ENCODE measurements at places on chromosomes 16 and 17.
A peak's percentile ranks its signal among the peaks of the same experiment; 100 is the strongest.

DNA sequence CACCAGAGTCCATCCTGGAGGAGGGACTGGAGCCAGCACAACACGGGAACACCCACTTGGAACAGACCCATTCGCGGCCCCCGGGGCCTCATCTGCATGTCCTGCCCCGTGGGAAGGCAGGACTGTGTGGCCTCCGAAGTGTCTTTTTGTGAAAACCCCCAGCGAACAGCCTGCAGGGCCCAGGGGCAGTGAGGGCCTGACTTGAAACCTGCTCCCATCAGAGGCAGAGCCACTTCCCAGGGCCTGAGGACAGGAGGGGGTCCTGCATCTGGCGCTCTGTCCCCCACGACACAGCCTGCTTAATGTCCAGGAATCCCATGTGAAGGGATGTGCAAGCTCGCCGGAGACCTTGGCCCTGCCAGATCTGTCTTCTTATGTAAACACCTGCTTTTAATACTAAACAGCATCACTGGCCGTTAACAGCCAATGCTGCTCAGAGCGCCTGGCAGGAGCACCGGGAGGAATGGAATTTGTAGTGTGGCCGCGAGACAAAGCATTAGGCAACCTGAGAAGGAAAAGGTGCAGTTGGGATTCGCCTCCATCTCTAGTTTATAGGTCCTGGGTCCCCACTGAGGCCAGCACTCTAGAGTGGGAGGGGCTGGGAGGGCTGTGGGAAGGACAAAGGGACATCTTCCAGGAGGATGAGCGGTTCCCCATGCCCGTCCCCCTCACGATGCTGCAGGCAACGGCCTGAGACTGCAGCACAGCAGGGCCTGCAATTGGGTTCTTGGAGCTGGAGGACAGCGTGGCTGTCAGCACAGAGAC lies 9.6 kb upstream of the EVPL start:
- DNase-seq = no peak

GRCh38 chr16:54282202-54282927 lies 4.2 kb downstream of the IRX3 start:
- DNase-seq = peak; percentile 79

DNA sequence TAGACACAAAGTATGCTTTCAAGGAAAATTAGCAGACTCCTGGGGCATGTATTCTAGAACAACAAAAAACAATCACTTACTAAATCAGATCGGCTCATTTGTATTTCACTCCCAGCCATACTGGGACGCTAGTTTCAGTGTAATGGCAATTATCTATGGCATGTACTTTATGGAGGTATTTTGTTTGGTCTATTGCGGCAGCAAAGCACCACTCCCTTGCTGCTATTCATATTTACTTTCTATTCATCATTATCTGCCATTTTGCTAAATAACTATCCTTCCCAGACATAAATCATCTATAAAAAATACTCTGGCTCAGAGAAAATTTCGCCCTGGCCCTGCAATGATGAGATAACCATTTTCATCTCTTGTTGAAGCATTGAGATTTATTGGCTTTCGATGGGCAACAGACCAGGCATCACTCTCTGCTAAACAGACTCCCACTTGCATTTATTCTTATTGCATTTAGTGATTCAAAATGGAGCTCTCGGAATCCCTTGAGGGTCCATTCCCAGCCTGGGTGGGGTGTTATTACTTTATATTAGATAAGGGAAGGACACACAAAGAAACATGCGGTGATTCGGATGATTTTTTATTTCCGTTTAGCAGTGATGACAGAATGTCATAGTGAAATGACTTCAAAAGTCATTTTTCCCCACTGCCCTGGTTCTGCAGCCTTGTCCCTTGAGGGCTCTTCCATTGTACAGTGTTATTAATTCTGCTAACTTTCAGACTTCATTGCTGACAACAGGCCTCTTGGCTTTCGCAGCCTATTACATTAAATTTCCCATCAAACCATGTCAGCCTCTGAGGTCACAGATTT lies 225.8 kb downstream of the IRX3 start:
- DNase-seq = no peak

- DNase-seq = peak; percentile 54
Observed at GRCh38 chr16:30349675-30350074, 5.4 kb downstream of the CD2BP2 start.

DNA sequence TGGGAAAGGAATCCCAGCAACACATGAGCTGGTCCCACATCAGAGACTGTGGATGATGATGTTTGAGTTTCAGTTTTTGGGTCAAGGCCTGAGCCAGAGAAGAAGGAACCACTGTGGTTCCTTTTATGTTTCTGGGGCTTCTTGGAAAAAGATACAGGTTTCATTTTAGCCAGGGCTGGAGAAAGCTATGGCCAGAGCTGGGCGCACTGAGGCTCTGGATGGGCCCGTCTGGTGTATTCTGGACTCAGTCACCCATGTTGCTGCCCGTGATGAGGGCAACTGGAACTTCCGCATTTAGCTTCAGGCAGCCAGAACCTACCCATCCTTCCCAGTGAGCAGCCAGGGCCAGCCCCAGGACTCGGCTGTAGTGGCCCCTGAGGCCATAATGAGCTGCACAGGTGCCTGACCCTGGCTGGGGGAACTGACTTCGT lies 15.0 kb upstream of the PITPNA start:
- no peak for DNase-seq

DNA sequence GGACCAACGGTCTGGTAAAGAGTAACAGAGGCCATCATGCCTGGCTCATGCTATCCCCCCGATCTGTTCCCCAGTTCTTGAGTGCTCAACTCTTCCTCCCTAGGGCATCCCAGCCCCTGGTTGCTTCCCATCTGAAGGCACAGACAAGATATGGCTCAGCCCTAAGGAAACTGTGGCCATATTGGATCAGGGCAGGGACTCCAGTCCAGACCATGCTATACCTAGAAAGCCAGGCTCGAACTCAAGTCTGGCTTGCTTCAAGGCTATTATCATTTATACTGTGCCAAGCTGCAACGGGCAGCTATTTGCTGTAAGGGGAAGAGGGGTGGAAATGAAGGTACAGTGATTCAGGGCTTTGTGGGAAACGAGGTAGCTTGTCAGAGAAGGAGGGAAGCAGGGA lies 2.8 kb downstream of the UBTF start:
- no peak for DNase-seq

DNA sequence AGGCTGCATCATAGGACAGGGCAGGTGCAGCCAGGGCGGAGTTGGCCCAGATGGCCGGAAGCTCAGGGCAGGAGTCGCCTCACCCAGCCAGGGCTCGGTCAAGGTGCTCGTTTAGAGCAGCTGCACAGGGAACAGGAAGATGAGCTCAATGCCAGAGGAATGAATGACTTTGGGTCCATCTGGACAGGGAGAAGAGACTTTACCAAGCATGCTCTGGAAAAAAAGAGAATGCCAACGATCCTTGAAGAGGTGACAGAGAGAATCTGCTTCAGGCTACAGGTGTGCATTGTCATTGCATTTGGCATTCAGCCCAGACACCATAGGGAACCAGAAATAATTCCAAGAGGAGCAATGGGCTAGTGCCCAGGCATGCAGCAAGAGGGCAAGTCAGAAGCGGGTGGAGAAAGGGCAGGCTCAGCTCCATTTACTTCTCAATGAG lies 6.7 kb upstream of the MPP3 start:
- DNase-seq = no peak

- peak; percentile 42 for DNase-seq
Observed at GRCh38 chr17:28849281-28849680, 5.5 kb upstream of the ERAL1 start.

- no peak for DNase-seq
Observed at GRCh38 chr17:57779706-57780105, 34.6 kb upstream of the CCDC182 start.

- DNase-seq = no peak
Observed at GRCh38 chr16:23917621-23918020, 81.8 kb downstream of the PRKCB start.

- no peak for DNase-seq
Observed at GRCh38 chr17:50165867-50166517, at the start of gene SGCA. SGCA (plus strand) TSS chr17:50166005; CDS start chr17:50166041, 36 bp downstream.

- no peak for DNase-seq
Observed at GRCh38 chr17:42408061-42408460, 15.0 kb downstream of the CAVIN1 start.

DNA sequence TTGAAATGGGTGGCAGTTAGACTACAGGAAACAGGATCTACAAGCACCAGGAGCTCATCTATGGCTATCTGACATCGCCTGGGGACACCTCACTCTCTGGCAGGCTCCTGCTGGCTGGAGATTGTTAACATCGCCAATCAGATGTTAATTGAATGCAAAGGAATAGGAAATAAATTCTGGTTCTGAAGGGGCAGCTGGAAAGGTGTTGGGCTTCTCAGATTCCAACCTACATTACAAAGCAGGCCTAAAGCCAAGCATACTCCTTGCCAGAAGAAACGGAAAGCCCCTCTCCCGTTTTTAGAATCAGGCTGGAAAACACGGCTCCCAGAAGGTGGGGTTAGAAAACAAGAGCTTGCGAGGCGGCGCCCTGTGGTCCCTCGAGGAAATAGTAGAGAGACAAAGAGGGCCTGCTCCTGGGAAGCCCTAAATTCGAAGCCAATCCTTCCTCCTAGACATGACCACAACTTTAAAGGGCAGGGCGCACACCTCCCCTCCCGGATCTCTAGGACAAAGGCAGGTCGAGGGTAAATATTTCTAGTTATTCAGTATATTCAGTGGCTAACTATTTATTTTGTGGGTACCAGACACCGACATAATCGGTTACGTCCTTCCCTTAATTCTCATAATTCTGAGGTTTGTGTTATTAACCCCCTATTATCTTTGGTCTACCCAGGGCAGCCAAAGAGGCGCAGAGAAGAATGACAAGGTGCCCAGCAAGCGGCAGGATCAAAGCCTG lies 763 bp upstream of the TOM1L1 start:
- DNase-seq = peak; percentile 13

- DNase-seq = no peak
Observed at GRCh38 chr17:74775409-74776043, 619 bp downstream of the NAT9 start.

GRCh38 chr17:19250421-19251173 lies 13.4 kb downstream of the EPN2 start:
- DNase-seq = no peak

DNA sequence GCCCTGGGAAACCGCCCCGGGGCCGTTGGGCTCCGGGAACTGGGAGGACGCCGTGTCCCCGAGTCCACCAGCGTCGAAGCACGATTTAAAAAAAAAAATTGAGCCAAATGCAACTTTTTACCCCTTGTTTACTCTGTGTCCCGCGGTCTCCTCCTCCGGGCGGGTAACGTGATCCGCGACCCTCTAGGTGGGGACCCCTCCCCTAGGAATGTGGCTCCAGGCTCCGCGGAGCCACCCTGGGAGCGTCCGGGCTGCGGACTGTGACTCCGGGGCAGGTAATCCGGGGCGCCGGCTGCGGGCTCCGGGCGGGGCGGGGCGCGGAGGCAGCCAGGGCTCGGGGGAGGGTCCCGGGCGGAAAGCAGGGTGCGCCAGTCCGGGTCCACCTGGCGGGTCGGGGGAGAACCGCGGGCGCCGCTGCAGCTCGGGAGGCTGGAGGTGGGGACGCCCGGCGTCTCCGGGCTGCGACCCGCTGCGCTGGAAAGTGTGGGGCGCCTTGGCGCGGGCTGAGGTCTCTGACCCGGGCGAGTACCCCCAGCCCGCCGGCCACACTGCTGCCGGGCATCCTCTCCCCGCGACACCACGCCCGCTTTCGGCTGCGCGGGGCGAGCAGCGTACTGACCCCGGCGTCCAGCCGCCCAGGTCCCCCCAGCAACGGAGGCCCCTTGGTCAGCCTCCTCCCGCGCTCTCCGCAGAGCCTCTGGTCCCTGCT lies 852 bp upstream of the HELZ start:
- DNase-seq = no peak

DNA sequence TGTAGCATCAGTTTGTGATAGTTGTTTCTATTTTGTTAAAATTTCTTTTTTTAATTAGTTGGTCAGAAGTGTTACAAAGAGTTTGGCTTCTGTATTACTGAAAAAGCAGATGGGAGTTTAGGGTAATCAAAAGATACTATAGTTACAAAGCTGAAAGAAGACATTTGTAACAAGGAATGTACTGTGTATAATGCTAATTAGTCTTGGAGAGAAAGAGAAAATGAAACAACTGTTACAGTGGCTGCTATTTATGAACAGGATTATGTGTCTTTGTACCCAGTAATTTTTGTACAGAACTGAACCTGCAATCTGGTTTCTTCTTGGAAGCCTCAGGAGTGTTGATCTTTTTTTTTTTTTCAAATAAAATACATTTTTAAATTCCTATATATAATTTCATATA lies 14.3 kb downstream of the GDPD1 start:
- no peak for DNase-seq

GRCh38 chr17:73401911-73402310 lies 90.1 kb upstream of the CDC42EP4 start:
- DNase-seq = peak; percentile 45

DNA sequence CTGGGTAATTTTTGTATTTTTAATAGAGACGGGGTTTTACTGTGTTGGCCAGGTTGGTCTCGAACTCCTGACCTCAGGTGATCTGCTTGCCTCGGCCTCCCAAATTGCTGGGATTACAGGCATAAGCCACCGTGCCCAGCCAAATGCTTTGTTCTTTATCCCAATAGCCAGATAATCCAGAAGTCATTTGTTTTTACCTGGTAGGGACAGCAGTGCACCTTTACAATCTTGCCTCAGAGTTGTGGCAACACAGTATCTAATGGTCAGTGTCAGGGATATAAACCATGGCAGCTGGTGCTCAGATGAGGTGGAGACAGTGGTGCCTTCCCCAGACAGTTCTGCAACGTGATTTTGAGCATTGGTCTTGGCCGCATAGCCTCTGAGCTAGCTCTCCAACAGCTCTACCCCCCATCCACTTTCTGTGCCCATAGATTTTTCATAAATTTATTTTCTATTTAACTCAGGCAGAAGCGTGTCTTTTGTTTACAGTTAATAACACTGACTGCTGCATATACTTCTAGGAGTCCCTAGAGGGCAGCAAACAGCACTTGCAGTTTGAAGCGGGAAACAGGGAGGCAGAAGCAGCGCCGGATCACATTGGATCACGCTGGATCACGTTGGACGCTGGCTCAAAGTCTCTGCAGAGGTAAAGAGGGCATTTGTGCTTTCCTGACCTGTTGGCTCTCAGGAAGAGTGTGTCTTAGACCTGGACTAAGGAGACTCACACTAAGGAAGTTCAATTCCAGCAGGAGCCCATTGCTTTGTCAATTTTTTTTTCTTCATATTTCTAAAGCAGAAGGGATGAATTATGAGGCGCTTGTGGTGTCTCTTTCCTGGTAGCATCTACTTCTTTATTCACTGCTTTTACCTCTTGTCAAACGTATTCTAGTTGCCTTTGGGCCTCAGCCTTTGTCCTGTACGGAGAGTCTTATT lies 5.1 kb upstream of the GGT6 start:
- DNase-seq = peak; percentile 75

GRCh38 chr16:82628088-82628423 lies 1.3 kb downstream of the CDH13 start:
- DNase-seq = no peak

- no peak for DNase-seq
Observed at GRCh38 chr17:29640413-29640812, 17.7 kb upstream of the CORO6 start.

- peak; percentile 53 for DNase-seq
Observed at GRCh38 chr17:58326609-58327362, 1.8 kb downstream of the TSPOAP1 start.

DNA sequence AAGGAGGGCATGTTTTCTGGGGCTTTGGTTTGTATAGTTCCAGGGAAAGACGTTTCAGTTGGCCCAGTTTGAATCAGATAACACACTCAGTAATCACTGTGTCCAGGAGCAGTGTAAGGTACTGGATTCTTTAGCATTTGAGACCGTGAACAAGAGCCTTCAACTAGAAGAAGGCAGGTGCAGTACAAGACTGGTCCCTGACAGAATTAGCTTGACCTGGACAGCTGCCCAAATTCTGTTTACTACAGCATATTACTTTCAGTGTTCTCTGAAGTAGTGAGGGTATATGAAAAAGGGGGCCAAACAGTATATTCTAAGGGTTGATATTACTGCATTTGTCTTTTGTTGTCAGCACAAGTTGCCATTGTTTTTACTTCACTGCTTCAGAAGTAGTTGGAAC lies 81.3 kb downstream of the COX10 start:
- DNase-seq = no peak

Measured in KBM-7 (cell line).